ENCODE measurements at places on chromosomes 11 and 22.

GRCh38 chr11:77301510-77301909 lies at the start of gene GDPD4:
GDPD4 (minus strand) TSS chr11:77301686; CDS start chr11:77285137, 16,549 bp downstream.
- no peak for DNase-seq

- DNase-seq: no peak
Observed at GRCh38 chr11:12716816-12717215, 42.6 kb downstream of the TEAD1 start.

DNA sequence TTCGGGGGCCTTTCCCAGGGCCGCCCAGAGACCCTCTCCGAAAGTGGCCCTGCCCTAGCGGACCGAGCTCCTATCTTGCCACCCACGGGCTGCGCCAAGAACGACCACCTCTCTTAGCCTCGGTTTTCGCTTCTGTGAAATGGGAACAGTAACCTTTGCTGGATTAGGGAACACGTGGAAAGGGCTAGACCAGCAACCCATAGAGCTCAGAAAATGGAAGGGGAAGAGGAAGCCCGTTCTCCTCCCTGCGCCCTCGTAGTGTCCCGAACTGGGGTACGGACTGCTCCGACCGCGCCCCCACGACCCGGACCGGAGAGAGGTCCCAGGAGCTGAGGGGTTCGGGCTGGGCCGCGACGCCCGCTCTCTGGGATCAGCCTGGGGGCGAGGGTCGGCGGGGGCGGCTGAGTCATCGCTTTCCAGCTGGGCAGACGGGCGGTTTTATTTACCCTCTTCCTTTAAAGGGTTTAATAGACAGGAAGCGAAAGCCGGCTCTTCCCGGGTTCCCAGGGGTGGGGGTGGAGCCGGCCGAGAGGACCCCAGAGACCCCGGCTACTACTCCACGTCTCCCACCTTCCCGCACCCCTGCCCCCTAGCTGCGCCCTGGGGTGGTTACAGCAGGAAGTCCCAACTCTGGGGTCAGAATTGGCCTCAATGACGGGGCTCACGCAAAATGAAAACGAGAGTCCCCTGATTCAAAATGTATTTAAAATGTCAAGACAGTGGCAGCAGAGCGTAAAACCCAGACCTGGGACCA lies 907 bp upstream of the PHLDA2 start:
- DNase-seq: no peak

- peak; percentile 78 for DNase-seq
Observed at GRCh38 chr22:46072110-46072881, 78.0 kb upstream of the PPARA start.

GRCh38 chr11:74311352-74311926 lies at the start of gene P4HA3:
P4HA3 (minus strand) TSS chr11:74311640; CDS start chr11:74311611, 29 bp downstream.
- peak; percentile 82 for DNase-seq

DNA sequence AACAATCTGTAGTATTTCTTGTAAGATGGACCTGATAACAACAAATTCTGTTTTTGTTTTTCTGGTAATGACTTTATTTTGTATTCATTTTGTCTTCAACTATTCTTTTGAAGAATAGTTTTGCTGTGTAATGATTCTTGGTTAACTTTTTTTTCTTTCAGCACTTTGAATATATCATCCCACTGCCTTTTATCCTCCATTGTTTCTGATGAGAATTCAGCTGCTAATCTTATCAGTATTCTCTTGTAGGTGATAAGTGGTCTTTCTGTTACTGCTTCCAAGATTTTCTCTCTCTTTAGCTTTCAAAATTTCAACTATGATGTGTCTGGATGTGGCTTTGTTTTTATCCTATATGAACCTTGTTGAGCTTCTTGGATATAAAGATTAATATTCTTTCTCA lies 21.5 kb downstream of the GALNT18 start:
- no peak for DNase-seq

- DNase-seq: no peak
Observed at GRCh38 chr11:56817661-56818060, 69.2 kb upstream of the OR9G4 start.

DNA sequence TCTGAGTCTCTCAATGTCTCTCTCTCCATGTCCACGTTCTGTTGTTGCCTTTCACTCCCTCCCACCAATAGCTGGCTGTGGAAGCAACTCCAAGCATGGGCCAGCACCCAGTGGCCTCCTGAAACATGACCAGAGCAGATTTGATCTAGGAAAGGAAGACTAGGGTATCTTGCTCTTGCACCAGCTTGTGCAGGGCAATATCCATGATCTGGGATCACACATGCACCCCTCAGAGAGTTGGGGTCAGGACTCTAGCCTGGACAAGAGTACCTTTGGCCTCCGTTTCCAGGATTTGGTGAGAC lies 34.5 kb upstream of the RIC3 start:
- no peak for DNase-seq

- DNase-seq: no peak
Observed at GRCh38 chr11:66878474-66878873, 21.6 kb downstream of the LRFN4 start.

DNA sequence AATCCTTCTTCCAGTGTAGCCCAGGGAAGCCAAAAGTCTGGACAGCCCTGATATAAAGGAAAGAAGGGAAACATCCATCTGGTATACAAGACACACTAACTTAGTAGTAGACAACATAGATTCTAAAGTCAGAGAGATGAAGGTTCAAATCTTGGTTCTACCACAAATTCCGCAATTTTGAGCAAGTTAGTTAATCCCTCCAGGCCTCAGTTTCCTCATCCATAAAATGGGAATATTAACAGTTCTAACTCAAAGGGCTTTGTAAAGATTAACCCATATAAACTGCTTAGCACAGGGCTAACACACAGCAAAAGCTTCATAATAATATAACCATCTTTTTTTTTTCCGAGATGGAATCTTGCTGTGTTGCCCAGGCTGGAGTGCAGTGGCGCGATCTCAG lies 10.7 kb downstream of the LRP4 start:
- no peak for DNase-seq

Measured in right forelimb (tissue), 1 donor.